ENCODE measurements at places on chromosomes 3 and 15. TPM values are rescaled to one million over a fixed set of nuclear protein-coding genes. Genes with fewer than 3 reads are reported as not detected.

DNA sequence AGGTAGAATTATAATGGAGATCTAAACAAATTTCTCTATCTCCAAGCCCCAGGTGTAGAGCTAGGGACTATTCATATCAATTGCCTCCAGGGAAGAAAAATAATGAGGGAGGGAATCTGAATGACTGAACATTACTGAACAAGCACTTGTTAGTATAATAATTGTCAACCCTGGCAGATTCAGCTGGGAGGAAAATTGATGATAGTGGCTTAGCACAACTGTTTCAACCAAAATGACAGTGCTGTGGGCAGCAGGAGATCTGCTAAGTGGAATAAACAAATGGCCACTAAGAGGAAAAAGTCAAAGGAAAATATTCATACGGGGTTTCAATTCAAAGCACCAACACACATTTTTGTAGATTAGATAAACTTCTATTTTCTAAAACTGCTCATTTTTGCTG is 294.9 kb upstream of the ZNF385D start:
- no peak for DNase-seq

GRCh38 chr15:81084716-81085115 is 49.4 kb upstream of the CFAP161 start:
- DNase-seq = no peak

Gene CYP1A2
- total RNA-seq = not detected

- DNase-seq = peak; percentile 4
Observed at GRCh38 chr15:25905140-25905539, 42.0 kb upstream of the ATP10A start.

- peak; percentile 20 for DNase-seq
Observed at GRCh38 chr3:180871901-180872300, 40.6 kb upstream of the FXR1 start.
